Adrenal gland (tissue), 19 donors: ENCODE measurements at places on chromosomes 5 and 9. TPM values are rescaled to one million over a fixed set of nuclear protein-coding genes. Genes with fewer than 3 reads are reported as not detected.

Gene ZCCHC10
- polyA plus RNA-seq = 15.5 TPM

- no peak for DNase-seq
These were observed 67.6 kb downstream of the GHR start for GRCh38 chr5:42490831-42491230.

Gene PCDHGA7
- polyA plus RNA-seq = 0.37 TPM

Gene SLC46A2
- 0.07 TPM for polyA plus RNA-seq

- no peak for DNase-seq
These were observed 23.1 kb downstream of the SHLD3 start for GRCh38 chr5:65647941-65648340.

Gene CMBL
- 29.4 TPM for polyA plus RNA-seq

DNA sequence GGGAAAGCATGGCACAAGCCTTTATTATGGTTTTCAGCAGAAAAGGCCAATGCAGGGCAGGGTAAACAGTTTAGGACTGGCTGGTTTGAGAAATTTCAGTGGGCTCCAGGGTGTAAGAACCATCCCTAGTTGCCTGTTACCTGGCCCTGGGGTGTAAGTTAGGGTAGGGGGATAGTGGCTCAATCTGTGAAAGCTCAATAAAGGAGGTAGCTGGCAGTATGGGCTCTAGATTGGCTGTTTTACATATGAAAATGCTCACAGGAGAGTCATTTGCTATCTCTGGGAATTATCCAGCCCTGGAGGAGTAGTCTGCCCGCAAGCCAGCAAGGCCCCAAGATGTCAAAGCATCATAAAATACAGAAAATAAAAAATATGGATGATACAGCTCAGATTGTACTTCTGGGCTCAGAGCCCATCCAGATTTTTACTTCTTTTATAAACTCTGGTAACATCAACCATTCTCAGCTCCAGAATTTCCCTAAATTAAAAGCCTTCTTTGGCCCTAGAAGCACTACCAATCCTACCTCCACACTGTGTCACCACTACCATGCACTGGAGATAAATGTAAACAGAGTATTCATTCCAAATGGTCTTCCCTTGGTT, 31.1 kb downstream of the SSBP2 start:
- DNase-seq = no peak

Gene SLC4A9
- polyA plus RNA-seq = 0.32 TPM
